ENCODE measurements at places on chromosomes 2 and 18.

DNA sequence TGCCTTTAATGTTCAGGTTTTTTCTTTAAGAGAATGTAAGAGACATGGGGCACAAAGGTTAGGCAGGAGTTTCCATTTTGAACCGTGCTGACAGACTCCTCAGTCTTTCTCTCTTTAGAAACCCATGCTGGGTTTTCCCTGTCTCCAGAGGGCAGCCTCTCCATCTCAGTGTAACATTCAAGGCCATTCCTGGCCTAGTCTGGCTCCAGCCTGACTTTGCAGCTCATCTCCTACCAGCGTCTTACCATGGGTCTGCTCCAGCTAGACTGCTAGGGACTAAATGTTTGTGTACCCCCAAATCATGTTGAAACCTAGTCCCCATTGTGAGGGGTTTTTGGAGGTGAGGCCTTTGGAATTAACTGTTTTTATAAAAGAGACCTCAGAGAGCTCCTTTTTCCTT is 9.8 kb upstream of the CLIP4 start:
- no peak for DNase-seq

GRCh38 chr2:169116327-169116726 is 47.0 kb downstream of the DHRS9 start:
- DNase-seq, result no peak

GRCh38 chr2:34578641-34579040 is 979.5 kb upstream of the FAM98A start:
- no peak for DNase-seq

GRCh38 chr2:194765723-194766122 is 891.3 kb upstream of the SLC39A10 start:
- no peak for DNase-seq

DNA sequence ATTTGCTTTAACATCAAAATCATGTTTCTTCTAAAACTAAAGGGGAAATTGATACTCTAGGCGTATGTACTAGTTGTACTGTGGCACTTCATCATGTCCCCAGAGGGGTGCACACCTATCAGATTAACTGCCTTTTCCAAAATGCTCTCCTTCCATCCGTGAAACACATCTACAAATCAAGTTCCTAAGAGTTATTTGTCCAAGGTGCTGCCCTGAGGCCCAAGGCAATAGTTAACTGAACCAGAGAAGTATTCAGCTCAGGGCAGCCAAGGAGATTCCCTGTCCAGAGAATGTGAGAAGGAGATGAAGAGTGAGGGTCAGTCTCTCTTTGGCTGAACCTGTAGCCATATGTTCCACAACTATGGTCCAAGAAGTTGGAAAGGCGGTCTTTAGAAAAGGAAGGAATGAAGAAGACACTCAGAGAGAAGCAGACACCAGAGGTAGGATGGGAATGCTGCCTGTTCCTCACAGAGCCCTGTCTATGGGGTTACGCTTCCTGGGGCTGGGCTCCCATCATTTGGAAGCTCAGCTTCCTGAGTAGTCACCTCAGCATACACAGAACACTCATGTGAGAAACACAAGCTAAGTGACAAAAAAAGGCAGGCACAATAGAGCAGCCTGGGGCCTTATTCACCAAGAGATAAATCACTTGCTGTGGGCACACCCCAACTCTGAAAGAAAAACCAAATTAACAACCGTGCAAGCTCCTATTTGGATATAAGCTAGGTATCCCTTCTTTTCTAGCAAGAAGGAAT is 55.6 kb downstream of the ANKRD44 start:
- DNase-seq, result no peak

- no peak for DNase-seq
Observed at GRCh38 chr2:223751012-223751411, 86.4 kb downstream of the AP1S3 start.

GRCh38 chr2:230924470-230925341 is at the start of gene GPR55:
GPR55 (minus strand) TSS chr2:230925242; CDS start chr2:230910962, 14,280 bp downstream.
- peak; percentile 57 for DNase-seq

DNA sequence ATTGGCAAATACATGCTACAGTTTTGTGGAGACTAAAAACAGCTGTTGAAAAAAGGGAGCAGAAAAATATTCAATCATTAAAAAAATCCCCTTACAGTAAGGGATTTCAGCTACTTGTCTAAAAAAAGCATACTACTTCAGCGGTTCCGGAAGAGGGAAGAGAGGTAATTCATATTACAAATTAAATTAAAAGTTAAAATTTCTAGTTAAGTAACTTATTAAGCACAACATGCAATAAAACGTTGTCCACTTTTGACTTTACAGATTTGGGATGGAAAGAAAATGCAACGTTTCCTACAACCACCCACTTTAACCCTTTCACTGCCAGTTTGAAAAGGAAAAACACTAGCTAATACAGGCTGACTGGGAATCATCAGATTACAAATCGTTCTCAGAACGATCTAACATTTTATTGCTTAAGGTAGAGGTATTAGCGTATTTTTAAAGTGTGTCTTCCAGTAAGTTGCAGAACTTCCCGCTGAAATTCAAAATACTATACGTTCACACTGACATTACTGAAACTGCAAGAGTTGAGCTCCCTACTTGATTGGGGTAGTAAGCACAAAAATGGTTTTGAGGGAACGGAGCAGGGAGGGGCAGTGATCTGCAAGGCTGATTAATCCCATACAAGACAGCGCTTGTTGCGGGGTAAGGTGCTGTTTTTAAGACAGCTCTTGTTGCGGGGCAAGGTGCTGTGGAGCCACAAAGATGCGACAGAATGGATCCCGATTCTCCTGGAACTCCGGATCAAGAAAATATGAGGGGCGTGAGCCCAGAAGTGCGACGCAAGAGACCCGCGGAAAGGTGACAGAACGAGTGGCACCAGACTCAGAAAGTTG is 743 bp downstream of the HADHA start:
- no peak for DNase-seq

DNA sequence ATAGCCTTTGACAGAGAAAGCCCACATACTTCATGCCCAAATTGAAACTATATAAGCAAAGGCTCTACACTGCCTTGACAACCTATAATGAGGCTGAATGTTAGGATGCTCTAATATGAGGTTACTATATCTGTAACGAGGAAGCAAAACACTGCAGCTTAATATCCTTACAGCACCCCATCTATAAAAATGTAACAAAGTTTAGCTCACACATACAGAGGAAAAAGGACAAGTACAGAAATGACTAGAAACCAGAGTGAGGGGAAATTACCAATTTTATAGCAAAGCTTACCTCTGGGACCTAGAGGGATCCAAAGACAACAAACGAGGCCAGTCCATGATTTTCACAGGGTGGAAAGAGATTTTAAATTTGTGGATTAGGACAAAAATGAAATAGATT is 138.5 kb downstream of the COL4A4 start:
- DNase-seq, result no peak

DNA sequence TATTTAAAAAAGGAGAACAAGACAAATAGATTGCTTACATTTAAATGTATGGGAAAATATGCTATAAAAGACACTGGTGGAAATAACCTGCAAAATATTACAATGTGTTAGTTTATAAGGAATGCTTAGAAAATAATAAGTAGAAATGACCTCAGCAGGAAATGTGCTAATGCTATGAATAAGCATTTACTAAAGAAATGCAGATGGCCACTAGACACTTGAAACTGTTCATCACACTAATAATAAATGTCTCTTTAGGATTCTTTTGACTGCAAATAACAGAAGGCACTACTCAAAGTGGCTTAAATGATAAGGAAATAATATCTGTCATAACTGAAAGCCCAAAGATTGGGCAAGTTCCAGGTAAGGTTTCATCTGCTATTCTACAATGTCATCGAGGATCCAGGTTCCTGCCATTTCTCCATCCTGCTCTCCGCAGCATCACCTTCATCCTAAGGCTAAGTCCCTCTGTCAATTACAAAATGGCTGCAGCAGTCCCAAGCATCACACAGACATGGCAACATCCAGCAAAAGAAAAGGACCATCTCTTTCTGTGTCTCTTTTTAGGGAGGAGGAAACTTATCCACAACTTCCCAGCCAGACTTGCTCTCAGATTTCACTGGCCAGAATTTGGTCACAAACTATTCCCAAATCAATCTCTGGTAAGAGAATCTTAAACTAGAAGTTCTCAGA is 21.9 kb downstream of the METTL8 start:
- DNase-seq, result no peak

- no peak for DNase-seq
Observed at GRCh38 chr2:59680863-59681262, 872.6 kb downstream of the BCL11A start.

GRCh38 chr2:197307933-197308521 is 2.6 kb downstream of the ANKRD44 start:
- no peak for DNase-seq

DNA sequence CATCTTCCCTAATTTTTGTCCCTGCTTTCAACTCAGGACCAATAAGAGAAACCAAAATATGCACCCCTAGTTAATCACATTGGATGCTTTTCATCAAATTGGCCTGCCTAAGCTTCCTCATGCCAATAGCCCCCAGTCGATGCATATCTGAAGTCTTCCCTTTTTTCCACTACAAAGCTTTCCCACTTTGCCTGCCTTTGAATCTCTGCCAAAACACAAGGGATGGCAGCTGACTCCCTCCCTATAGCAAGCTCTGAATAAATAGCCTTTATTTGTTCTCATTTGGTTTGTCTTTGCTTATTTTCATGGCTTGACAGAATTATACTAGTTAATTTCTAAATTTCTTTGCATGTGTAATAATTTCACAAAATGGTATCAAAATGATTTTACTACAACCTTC is 621.2 kb downstream of the MBD2 start:
- DNase-seq, result no peak

GRCh38 chr2:225104971-225105370 is 62.7 kb upstream of the DOCK10 start:
- no peak for DNase-seq

GRCh38 chr2:191620144-191620543 is 57.8 kb upstream of the NABP1 start:
- DNase-seq, result no peak

DNA sequence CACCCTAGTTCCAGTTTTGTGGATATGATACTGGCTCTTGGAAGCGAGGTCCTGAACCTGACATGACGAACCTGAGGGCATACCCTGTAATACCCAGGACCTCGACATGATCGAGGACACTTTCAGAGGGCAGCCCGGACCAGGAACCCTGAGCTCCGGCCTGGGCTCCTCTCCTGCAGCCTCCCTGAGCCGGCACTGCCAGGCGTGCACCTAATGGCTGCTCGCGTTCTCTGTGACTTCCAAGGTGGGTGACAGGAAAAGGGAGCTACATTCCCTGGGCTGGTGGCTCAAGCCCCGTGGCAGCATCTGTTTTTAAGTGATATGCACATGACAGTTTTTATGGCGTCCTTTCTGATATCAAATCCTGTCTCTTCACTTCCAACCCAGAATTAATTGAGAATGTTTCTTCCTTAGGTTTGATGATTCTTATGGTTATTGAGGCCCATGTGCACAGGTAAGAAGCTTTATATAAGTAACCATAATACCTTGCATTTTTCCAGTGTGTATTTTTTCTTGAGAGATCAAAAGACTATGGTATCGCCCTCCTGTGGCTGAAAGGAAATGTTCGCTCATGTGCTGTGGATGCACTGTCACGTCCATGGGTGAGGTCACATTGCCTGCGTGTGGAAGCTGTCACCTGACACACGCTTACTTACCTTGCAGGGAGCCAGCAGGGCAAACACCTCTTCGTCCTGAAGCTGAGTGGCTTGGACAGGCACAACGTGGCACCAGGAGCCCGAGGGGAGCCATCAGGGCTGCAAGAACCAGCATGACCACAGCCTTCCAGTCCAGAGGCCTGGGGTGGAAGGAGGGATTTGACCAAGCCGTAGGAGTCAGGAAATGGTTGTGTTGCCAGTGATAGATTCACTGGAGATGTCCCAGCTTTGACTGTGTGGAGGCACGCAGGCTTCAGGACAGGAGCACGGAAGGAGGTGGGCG is 367.4 kb upstream of the MYT1L start:
- no peak for DNase-seq

- DNase-seq, result no peak
Observed at GRCh38 chr2:190844700-190845401, 35.8 kb upstream of the GLS start.

- no peak for DNase-seq
Observed at GRCh38 chr2:239391286-239392071, 9.3 kb downstream of the HDAC4 start.

DNA sequence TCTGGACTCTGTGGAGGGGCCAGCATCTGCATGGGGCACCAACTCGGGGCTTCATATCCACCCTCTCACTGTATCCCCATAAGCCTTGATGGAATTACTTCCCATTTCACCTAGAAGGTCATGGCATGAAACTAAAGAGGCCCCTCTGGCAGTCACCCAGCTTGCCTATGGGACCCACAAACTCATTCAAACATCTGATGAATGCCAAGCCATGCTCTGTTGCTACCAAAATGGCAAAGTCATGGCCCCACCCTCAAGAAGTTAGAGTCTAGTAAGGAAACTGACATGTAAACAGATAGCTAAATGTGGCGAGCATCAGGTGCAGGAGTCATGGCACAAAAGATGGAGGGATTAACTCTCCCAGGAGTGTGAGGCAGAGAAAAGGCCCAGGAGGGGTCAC is 14.5 kb downstream of the CYB5A start:
- DNase-seq, result no peak

- no peak for DNase-seq
Observed at GRCh38 chr2:71712158-71712818, 258.9 kb downstream of the DYSF start.

DNA sequence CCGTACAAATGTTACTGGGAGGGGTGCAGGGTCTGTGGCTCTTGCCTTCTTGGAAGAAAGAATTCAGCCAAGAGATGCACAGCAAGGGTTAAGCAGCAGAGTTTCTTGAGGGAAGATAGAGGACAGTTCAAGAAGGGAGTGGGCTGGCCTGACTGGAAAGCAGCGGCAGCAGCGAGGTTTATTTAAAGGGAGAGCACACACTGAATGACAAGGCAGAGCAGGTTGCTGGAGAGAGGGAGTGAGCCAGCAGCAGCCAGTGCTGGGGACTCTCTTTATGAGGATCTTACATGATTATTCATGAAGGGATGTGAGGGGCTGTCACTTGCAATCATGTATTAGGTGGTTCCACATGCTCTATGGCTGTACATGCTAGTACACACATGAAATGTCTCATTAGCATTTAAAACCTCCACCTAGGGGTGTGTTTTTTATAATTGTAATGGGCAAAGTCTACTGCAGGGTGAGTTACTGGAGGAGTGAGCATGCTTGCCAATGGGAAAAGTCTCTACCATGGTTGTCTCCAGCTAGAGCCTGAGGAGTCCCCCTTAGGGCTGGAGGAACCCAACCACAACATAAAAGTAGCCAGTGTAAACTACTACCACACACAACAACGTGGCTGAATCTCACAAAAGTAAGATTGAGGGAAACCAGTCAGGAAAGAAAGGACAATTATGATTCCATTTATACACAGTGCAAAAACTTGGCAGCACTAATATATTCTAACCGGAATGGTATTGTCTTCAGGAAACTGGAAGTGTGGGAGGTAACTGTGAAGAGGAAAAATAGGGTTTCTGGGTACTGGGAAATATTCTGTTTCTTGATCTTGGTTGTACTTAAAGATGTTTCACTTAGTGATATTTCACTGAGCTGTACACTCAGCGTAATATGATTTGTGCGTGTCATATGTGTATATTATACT is 87.6 kb upstream of the FAM110C start:
- DNase-seq, result no peak
